ENCODE measurements at places on chromosomes 1 and 21.

GRCh38 chr1:184160236-184160635 is 108.7 kb downstream of the TSEN15 start:
- DNase-seq: peak; percentile 99

DNA sequence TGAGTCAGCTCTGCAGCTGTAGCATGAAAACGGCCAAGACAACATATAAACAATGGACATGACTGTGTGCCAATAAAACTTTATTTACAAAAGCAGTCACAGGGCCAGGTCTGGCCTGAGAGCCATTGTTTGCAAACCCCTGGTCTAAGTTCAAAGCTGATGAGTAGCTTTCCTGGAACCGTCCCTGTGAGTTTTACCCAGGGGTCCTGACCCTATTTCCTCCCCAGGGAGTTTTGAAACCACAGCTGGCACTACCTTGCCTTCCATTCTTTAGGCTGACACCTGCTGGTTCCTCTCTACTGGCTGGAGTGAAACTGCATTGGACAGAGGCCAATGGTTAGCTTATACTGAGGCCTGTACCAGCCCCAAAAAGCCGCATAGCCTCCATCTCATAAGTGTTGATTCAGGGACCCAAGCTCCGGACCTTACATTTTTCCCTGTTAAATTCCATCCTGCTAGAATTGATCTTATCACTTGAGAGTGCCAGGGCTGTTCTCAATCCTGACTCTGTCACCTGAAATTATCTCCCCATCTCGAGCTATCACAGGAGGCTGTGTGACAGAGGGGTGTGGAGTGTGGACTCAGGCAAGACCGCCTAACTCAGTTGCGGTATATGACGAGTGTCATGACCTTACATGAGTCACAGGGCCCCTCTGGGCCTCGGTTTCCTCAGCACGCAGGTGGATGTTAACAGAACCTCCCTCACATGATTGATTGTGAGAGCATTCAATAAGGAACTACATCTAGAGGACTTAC is 343.6 kb downstream of the NPHP4 start:
- DNase-seq: peak; percentile 40

GRCh38 chr1:68142036-68142435 is 90.3 kb downstream of the WLS start:
- no peak for DNase-seq

- no peak for DNase-seq
These were observed 67.6 kb downstream of the MAB21L3 start for GRCh38 chr1:116178837-116179236.

- peak; percentile 6 for DNase-seq
These were observed 12.8 kb downstream of the LGALS8 start for GRCh38 chr1:236536540-236536939.

- no peak for DNase-seq
These were observed 5.7 kb downstream of the DUSP23 start for GRCh38 chr1:159786465-159786864.

DNA sequence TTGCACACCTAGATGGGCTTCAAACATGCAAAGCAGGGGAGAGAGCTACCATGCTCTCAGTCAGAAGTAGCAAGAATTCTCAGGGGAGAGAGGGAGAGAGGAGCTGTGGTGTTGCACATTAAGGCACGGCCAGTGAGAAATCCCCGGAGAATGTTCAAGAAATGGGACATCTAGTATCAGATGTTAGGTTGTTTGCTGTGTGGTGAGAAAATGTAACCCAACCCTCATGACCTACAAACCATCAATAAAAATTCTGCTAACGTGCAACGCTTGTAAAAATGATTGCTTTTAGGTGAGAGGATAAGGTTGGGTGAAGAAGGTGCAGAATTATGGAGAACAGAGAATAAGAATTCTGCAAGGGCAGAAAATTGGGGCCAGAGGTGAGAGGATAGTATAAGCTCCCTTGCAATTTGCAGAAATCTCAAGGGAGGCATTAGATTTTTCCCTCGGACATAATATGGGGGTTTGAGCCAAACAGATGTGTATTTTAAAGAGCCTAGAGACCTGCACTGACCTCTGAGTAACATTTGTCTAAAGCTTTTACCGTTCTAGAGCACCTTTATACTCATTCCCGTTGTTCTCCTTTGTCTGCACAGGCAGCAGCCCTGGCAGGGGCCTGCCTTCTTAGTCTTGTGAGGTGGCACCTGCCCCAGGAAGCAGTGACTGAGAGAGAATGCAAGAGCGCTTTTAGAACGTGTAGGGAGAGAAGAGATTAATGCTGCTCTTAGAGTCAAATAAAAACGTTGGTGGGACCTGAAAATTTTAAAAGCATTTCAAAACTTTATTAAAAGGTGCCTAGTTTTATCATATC is 25.4 kb upstream of the KIAA0040 start:
- DNase-seq: no peak

GRCh38 chr1:1847061-1847850 is 43.6 kb downstream of the GNB1 start:
- no peak for DNase-seq

DNA sequence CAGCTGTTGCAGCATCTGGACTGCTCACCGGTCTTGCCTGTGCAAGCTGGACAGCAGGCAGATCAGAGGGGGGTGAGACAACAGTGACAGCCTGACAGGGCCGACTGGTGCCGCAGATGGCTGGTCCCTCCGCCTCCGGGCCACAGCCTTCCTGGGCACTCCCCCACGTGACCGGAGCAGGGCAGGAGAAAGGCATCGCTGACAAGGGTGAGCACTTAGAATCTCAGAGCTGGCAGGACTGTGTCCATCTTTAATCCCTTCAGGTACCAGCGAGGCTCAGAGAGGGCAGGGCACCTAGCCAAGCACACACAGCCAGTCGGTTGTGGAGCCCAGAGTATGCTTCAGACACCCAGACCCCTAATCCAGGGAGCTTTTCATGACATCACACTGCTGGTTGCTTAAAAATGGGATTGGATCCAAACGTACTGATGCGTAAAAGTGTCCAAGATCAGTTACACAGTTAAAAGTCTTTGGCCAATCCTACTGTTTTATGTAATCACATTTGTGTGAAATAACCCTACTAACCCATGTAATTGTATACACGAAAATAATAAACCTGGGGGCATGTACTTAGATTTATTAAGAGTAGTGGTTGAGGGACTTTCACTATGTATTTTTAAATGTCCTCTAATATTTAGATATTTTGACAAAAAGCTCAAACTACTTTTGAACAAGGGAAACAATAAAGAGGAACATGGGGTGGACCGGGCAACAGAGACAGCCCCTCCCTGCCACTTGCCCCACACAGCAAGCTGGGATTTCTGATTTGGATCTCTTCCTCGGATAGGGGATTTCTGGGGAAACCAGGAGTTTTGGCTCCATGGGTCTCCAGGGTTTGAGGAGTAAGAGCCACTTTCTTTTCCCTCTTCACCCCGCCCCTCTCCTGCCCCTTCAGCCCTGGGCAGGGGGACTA is 758 bp upstream of the CNTN2 start:
- no peak for DNase-seq

- DNase-seq: no peak
These were observed 180.6 kb downstream of the COL24A1 start for GRCh38 chr1:85975912-85976371.

GRCh38 chr1:74964508-74965102 is 169.6 kb upstream of the LHX8 start:
- DNase-seq: no peak

- DNase-seq: no peak
These were observed 183.0 kb downstream of the PHTF1 start for GRCh38 chr1:113576271-113576670.

- DNase-seq: no peak
These were observed 2.9 kb downstream of the GPATCH3 start for GRCh38 chr1:26897351-26897750.

DNA sequence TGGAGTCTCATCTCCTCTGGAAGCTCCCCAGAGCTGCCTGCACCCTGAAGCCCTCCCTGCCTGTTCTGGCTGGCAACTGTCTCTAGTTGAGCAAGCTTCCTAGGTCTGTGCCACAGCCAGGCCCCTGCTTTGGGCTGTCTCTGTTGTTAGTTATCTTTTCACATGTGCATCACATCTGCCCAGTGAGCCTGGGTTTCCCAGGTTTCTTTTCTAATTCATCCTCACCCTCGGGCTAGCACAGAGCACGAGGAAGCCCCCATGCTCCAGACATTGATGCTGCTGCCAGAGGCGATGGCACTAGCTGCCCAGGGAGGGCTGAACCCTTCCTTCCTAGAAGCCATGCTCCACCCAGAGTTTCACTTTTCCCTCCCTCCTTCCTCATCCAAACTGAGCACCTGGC is 27.2 kb downstream of the RASSF5 start:
- no peak for DNase-seq

- DNase-seq: peak; percentile 59
These were observed 404 bp downstream of the LRRC8C start for GRCh38 chr1:89633248-89633799.

- DNase-seq: no peak
These were observed 53.3 kb downstream of the TOR1AIP2 start for GRCh38 chr1:179824265-179824664.

DNA sequence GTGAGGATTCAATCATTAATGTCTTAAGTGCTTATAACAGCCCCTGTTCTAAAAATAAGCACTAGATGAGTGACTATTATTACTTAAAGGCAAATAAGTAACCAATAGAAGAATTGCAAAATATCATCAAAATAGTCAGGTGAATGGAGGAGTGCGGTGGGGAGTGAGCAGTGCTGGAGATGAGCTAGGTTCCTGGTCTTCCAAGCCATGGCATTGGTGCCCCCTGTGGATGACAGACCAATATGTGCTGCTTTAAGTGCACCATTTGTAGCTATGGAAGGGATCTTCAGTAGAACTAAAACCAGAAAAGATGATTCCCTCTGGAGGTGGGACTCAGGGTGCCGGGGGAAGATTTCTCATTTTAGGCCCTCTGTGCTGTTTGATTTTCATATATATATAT is 46.1 kb upstream of the SLC30A1 start:
- DNase-seq: no peak

DNA sequence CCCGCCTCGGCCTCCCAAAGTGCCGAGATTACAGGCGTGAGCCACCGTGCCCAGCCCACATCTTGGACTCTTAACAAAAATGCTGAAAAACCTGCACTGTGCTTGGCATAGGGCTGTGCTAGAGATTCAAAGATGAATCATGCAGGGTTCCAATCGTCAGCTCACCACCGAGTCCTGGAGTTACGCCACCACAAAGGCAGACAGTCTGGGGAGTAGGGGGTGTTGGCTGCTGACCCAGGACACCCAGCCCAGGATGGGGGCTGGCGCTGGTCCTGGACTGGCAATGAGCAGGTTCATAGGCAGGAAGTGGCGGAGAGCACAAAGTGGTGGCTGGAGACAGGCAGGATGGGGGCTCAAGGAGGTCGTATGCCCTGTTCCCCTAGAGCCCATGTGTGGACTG is 16.0 kb downstream of the PSRC1 start:
- peak; percentile 77 for DNase-seq

DNA sequence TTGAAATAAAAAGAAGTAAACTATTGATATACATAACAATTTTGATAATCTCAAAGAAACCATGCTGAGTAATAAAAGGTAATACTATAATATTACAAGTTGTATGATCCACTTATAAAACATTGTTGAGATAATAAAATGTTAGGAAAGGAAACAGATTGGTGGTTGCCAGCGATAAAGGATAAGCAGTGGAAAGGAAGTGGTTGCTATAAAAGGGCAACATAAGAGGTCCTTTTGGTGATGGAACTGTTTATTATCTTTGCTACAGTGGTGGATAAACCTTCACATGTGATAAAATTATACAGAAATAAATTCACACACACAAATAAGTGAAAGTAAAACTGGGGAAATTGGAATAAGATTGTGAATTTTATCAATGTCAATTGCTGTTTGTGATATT is 15.1 kb downstream of the OR6F1 start:
- no peak for DNase-seq

DNA sequence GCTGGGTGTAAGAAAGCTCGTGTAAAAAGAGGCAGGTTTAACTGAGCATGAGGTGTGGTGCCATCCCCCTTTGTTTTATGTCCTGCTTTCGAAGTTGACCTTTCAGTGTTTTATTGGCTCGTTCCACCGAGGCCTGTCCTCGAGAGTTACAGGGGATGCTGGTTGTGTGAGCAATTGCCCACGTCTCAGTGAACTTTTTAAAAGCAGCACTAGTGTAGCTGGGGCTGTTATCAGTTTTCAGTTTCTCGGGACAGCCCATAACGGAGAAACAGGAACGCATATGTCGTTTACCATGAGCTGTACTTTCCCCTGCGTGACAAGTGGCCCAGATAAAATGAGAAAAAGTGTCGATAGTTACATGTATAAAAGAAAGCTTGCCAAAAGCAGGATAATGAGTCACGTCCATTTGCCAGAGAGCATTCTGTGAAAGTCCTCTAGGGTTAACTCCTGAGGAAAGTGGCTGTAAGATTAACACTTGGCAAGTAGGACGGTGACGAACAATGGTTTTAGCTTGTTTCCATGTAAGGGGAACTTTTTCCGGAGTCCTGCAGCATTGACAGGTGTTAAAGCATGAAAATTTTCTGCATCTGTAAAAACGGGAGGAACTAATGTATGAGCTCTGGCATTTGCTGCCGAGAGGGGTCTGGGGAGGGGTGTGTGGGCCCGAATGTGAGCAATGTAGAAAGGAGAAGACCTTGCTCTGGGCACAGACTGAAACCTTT is 7.8 kb upstream of the LRRC47 start:
- no peak for DNase-seq

GRCh38 chr1:117795190-117795589 is 134.2 kb downstream of the GDAP2 start:
- peak; percentile 93 for DNase-seq

GRCh38 chr1:10415211-10415930 is 14.9 kb upstream of the CENPS start:
- DNase-seq: peak; percentile 41

GRCh38 chr1:7526867-7527732 is 244.0 kb upstream of the VAMP3 start:
- no peak for DNase-seq

- no peak for DNase-seq
These were observed 72.9 kb upstream of the RGS4 start for GRCh38 chr1:162996261-162996660.

- DNase-seq: no peak
These were observed 4.8 kb downstream of the GNG4 start for GRCh38 chr1:235644693-235645305.

GRCh38 chr1:234683861-234684632 is 74.1 kb upstream of the IRF2BP2 start:
- DNase-seq: peak; percentile 66

DNA sequence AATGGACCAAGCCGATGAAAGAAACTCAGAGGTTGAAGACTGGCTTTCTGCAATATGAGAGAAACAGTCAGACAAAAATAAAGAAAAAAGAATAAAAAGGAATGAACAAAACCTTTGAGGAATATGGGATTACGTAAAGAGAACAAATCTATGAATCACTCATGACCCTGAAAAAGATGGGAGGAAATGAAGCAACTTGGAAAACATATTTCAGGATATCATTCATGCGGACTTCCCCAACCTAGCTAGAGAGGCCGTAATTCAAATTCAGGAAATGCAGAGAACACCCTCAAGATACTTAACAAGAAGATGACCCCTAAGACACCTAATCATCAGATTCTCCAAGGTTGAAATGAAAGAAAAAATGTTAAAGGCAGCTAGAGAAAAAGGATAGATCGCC is 705.3 kb upstream of the CHRM3 start:
- DNase-seq: peak; percentile 63

- no peak for DNase-seq
These were observed 84.8 kb upstream of the MAP1LC3C start for GRCh38 chr1:242083742-242084141.
